Sigmoid colon (tissue), 7 donors: ENCODE measurements at places on chromosomes 6 and 20.
A peak's percentile ranks its signal among the peaks of the same experiment; 100 is the strongest.

GRCh38 chr6:33107641-33108040, 31.9 kb downstream of the HLA-DPB1 start:
- DNase-seq: no peak
- no peak overlapping the region for H3K27ac ChIP-seq
- no peaks in the 10 kb centered on the region for H3K4me1 ChIP-seq
- H3K27me3 ChIP-seq: no peaks in the 10 kb centered on the region
- no peaks in the 10 kb centered on the region for H3K36me3 ChIP-seq
- no peak overlapping the region for H3K4me3 ChIP-seq

DNA sequence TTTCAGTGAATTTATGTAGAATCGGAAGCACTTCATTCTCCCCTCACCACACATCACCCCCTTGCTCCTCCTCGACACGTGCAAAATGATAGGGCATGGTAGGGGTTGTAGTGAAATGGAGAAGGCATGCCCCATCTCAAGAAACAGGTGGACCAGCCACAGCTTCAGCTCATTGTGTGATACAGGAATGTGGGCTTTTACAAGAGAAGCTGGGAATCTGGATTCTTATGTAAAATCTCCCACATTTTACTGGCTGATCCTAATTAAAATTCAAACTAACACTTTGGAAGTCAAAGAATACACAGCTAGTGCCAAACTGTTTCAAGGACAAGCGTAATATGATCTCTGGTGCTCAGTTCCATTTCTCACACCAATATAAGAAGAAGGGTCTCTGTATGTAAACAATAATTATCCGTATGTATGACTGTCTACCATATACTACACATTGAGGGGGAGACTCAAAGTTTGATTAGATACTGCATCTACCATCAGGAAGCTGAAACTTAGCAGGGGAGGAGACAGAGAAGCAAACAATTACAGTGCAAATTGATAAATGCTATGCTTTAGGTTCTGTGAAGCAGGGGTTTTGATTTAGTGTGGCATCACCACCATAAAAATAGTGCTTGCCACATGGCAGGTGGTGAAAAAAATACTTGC, 24.3 kb upstream of the KIAA0408 start:
- no peaks in the 10 kb centered on the region for H3K27me3 ChIP-seq
- DNase-seq: no peak
- H3K4me1 ChIP-seq: peaks cover 7% of the 10 kb centered on the region
- no peak overlapping the region for H3K4me3 ChIP-seq
- H3K36me3 ChIP-seq: no peaks in the 10 kb centered on the region
- peak overlapping the region; percentile 30 for H3K27ac ChIP-seq

- no peaks in the 10 kb centered on the region for H3K27me3 ChIP-seq
- no peak for DNase-seq
- H3K27ac ChIP-seq: no peak overlapping the region
- H3K36me3 ChIP-seq: no peaks in the 10 kb centered on the region
These were observed 295.1 kb downstream of the ALDH8A1 start for GRCh38 chr6:134654751-134655150.

DNA sequence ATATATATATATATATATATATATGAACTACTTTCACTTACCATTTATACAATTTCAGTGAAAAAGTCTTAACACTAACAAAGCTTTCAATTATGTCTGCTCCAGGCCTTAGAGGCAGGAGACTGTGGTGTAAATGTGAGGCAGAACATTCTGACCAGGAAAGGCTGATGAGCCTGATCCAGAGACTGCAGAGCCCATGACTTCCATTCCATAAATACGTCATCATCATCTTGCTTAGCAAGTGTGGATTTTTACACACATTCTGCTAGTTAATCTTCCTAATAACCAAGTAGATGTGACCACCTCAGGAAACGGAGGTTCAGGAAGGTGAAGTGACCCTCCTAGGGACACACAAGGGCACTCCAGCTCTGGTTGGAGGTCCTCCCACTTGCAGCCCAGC, 14.9 kb downstream of the TRERF1 start:
- DNase-seq: no peak
- no peak overlapping the region for H3K4me3 ChIP-seq
- H3K4me1 ChIP-seq: peaks cover 25% of the 10 kb centered on the region
- no peaks in the 10 kb centered on the region for H3K36me3 ChIP-seq

GRCh38 chr6:11854408-11855165, 76.0 kb upstream of the ADTRP start:
- DNase-seq: no peak
- H3K27ac ChIP-seq: no peak overlapping the region
- H3K4me3 ChIP-seq: no peak overlapping the region
- peaks cover 10% of the 10 kb centered on the region for H3K4me1 ChIP-seq
- H3K27me3 ChIP-seq: no peaks in the 10 kb centered on the region
